ENCODE measurements at places on chromosomes 5 and 9.

GRCh38 chr5:137015540-137016116 is 483.5 kb downstream of the SPOCK1 start:
- DNase-seq, result no peak

GRCh38 chr9:125372441-125373226 is 111.0 kb downstream of the GAPVD1 start:
- no peak for DNase-seq

- no peak for DNase-seq
Observed at GRCh38 chr5:168334695-168335094, 43.2 kb downstream of the WWC1 start.

- DNase-seq, result no peak
Observed at GRCh38 chr9:117886616-117887015, 182.4 kb downstream of the TLR4 start.

GRCh38 chr9:112743216-112743836 is 7.2 kb upstream of the SNX30 start:
- no peak for DNase-seq

DNA sequence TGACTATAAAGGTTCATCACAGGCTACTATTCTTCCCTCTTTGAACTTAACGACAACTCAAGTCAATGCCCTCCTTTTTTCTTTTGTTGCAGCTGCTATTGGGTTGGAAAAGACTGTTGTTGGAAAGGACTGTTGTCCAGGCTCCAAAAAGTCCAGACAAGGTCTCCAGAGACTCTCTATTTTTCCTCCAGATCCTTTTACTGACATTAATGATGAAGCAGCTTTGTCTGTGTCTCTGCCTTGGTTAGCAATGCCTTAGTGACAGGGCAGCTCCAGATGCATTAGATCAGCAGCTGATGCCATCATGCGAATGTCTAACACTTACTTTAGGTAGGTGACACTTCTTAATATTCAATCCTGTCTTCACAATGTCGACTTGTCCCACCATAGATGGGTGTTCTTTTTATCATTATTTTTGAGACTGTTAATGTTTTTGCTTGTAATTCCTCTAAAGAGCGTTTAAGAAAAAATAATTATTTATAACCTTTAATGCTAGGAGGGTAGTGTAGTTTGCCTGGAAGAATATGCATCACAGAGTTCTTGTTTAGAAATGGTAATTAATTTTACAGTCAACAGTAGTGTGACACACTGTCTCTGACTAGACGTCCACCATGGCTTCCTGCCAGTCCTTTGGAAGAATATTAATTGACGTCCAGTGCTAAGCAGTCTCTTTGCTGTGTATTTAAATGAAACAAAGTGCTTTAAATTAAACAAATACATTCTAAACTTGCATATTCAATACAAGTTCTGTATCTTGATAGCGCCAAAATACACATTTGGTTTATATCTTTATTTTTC is 492.2 kb downstream of the NR2F1-AS1 start:
- no peak for DNase-seq

GRCh38 chr5:179800071-179800695 is 6.4 kb downstream of the LTC4S start:
- DNase-seq, result no peak

DNA sequence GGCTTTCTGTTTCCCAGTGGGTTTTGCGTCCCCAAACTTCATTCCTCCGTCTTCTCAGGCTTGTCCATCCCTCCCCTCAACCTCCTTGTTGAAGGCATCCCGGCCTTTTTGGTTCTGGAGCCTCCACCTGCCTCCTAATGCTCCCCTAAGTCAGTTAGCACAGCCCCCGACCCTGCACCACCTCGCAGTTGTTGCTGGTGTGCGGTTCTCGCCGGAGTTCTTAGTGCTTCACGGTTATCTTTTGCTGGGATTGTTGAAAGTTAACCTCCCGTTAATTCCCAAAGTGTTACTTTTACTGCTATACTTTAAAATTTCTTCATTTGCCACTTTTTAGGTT is 447 bp downstream of the UBLCP1 start:
- DNase-seq, result no peak

- no peak for DNase-seq
Observed at GRCh38 chr5:174626369-174626920, 97.9 kb upstream of the MSX2 start.

GRCh38 chr9:1881708-1882295 is 133.3 kb upstream of the SMARCA2 start:
- no peak for DNase-seq

- DNase-seq, result no peak
Observed at GRCh38 chr5:7902666-7903625, 34.0 kb downstream of the MTRR start.

- no peak for DNase-seq
Observed at GRCh38 chr5:74360535-74361210, 279.9 kb downstream of the ENC1 start.

GRCh38 chr9:2874001-2874750 is 30.3 kb upstream of the PUM3 start:
- DNase-seq, result no peak

DNA sequence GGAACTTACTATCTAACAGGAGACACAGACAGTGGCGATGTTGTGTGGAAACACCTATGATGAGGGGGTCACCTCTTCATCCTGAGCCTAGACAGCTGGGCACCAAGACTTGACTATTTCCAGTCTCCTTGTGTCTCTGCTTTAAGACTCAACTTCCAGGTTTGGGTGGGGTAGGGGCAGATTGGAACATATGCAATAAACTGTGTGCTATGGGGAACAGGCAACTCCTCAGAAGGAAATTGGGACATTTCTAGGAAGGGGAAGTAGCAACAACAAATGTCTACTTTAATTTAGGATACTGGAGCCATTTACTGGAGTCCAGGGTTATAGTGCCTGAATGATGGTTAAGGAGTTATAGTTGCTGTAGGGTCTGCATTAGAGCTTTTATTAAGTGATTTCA is 57.3 kb downstream of the FGF18 start:
- DNase-seq, result no peak

DNA sequence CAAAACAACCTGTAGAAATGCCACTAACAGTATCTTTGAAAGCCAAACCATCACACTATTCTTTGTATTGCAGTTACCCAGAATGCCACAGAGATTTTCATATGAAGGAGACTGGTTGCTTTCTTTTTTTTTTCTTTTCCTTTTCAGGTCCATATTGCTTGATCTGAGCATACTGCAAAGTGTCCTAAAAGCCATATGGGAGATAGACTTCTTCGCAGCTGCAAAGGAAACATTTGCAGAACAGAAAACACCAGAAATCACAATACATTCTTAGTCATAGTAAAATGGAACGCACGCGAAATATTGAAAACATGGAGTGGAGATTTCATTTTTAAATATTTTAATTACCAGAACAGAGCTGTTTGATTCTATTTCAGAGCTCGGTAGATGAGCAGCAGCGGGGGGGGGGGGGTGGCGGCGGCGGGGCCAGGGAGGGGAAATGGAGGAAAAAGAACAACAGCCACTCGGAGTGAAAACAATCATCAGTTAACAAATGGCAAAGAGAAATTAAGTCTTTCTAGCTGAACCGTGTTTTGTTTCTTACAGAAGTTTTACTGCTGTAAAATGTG is 284.1 kb downstream of the NFIB start:
- DNase-seq, result no peak

- DNase-seq, result no peak
Observed at GRCh38 chr9:75169623-75170022, 81.3 kb downstream of the OSTF1 start.

GRCh38 chr5:56314529-56314928 is 81.4 kb upstream of the ANKRD55 start:
- no peak for DNase-seq

- no peak for DNase-seq
Observed at GRCh38 chr5:149782018-149782894, 52.1 kb downstream of the PPARGC1B start.

- DNase-seq, result no peak
Observed at GRCh38 chr9:73714294-73714693, 562.6 kb downstream of the ANXA1 start.

DNA sequence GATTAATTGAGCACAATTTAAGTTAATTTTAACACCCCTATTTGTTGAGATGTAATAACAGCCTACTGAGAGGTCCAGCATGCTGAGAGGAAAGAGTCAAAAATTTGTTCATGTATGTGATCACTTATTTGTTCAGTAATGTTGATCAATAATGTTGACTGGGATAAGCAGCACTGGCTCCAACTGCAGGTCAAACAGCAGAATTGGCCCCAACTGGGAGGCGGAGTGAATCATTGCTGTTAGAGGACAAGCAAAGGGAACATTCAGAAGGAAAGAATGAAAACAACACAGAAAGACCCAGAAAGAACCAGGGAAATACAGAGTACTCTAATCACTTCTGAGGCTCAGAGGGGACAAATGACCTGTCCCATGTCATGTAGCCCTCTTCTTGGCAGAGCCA is 221.1 kb downstream of the COMMD10 start:
- DNase-seq, result no peak

- no peak for DNase-seq
Observed at GRCh38 chr9:128370367-128370751, 815 bp upstream of the URM1 start.

DNA sequence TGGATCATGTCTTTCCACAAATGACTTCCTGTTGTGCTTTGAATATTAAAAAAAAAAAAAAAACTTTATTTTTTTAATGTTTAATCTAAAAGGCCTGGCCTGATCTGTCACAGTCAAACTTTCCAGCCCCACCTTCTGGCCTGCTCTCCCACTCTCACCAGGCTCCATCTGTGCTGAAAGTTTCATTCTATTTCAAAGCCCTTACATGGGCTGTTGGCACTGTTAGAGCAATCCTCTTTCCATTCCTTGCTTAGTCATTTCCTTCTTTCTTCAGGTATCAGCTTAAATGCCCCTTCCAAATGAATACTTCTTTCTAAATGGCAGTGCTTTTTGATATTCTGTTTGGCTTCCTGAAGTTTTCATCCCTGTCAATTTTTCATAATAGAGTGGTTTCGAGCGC is 1104.8 kb upstream of the C9orf72 start:
- DNase-seq, result no peak

GRCh38 chr9:126617003-126617822 is 3.5 kb downstream of the LMX1B start:
- no peak for DNase-seq

DNA sequence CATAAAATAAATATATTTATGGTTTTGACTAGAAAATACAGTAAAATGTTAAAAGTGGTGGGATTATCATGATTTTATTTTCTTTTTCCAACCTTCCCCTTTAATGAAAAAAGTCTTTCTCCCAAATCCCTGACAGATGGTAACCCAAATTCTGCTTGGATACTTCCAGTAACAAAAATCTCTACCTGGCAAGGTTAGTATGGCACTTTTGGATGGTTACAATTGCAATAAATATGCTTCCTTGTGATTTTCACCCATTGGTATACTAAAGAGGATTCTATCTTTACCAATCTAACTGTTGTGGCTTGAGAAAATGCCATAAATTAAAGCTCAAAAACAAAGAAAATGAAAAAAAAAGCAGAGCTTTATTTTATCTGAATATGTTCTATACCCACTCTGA is 62.8 kb downstream of the GABRB2 start:
- DNase-seq, result no peak

DNA sequence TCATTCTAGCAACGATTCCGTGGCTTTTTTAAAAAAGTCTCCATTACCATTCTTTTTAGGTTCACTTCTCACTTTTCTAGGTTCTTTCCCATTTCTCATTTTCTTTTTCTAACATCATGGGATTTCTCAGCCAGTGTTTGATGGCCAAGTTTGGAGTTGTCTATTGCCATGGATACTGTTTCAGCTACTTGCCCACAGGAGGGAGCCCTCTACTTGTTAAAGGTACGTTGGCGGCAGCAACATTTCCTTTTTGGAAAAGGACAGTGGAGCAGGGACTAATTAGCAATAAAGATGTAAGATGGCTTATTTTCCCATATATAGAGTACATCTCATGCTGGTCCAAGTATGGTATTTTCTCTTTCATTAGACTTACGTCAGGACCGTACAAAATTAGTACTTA is 2257.5 kb upstream of the C9orf72 start:
- no peak for DNase-seq

DNA sequence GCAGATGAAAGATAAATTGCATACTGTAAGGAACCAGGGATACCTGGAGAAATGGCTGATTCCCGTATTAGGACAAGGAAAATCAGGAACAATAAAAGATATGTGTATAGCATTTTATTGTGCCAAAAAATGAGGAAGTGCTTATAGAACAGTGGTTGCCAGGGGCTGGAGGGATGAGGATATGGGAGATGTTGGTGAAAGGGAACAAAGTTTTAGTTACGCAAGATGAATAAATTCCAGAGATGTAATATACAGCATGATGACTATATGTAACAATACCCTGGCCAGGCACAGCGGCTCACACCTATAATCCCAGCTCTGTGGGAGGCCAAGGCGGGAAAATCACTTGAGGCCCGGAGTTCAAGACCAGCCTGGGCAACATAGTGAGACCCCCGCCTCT is 101.8 kb downstream of the CDK5RAP2 start:
- no peak for DNase-seq

DNA sequence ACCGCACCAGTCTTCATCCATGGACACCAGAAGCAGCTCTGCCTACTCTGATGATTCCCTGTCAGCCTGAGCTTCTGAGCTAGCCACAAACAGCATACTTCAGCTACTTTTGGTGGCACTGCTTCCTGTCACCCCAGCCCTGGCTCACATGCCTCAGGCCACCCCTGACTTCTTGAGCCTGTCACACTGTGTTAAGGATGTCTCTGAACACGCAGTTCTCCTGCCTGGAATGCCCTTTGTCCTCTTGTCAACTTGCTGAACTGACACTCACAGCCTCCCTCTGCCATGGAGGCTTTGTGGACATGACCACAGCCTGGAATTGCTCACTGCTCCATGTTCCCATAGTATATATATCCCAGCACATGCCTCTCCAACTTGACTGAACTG is 7.2 kb downstream of the MACROH2A1 start:
- no peak for DNase-seq

- DNase-seq, result no peak
Observed at GRCh38 chr5:16459451-16459850, 6.1 kb downstream of the ZNF622 start.

DNA sequence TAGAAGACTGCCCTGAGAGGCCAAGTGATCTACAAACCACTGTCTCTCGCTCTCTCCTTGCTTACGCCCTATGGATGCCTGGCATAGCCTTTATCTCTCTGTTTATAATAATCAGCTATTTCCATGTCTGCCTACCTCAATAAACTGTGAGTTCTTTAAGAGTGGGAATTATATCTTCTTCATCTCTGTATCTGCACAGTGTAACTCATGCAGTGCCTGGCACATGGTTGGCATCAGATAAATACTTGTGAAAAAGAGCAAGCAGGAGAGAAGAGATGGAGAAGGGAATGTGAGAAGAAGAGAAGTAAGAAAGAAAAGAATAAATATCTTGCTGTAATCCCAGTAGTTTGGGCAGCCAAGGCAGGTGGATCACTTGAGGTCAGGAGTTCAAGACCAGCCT is 94.6 kb upstream of the TNPO1 start:
- DNase-seq, result no peak
